ENCODE measurements at places on chromosomes 5 and 9. TPM values are rescaled to one million over a fixed set of nuclear protein-coding genes. Genes with fewer than 3 reads are reported as not detected.
A peak's percentile ranks its signal among the peaks of the same experiment; 100 is the strongest.

DNA sequence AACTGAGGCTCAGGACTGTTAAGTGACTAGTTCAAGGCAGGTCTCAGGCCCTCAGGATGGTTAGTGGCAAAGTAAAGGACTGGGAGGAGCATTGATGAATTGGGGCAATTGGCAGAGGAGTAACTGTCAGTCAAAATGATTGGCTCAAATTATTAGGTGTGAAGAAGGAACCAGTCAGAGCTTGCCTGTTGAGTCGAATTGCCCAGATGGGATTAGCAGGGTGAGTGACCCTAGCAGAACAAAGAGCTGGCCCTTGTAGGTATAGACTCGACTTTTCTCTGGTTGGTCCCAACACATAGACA lies 2.6 kb upstream of the NSD1 start:
- H3K36me3 ChIP-seq, result peaks cover 14% of the 10 kb centered on the region
- peaks cover 40% of the 10 kb centered on the region for H3K4me1 ChIP-seq
- H3K27me3 ChIP-seq, result no peaks in the 10 kb centered on the region
- no peak overlapping the region for H3K27ac ChIP-seq
- no peak overlapping the region for H3K4me3 ChIP-seq
- DNase-seq, result no peak

DNA sequence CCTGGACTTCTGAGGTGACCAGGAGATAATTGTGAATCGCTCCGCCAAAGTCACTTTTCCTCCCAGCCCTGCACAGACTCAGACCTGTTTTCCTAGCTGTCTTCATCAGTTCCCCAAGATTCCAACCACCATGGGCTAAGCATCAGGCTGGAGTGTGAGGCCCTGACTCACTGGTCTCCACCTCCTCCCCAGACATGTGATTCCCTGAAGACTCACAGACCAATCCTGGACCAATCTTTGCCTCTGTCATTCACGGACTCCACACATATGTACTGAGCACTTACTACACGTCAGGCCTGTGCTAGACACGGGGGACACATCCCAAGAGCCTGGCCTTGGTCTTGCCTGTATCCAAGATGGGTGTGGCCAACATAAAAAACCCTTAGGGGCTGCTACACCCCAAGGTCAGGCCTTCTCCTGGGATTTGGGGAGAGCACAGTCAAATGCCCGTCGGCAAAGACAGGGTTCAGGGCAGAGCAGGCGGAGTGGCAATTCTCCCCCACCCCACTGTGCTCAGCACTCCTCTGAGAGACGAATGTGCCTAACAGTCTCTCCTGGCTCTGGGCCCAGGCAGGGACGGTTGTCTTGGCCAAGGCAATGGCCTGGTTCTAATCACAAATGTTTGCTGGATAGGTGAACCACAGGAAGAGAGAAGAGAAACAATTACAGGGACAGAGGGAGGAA lies 11.9 kb downstream of the EEIG1 start:
- peak overlapping the region; percentile 96 for H3K4me3 ChIP-seq
- no peak for DNase-seq
- H3K27ac ChIP-seq, result peak overlapping the region; percentile 89
- H3K36me3 ChIP-seq, result peaks cover 16% of the 10 kb centered on the region
- no peaks in the 10 kb centered on the region for H3K27me3 ChIP-seq
- peaks cover 91% of the 10 kb centered on the region for H3K4me1 ChIP-seq

NME5 gene
- not detected for total RNA-seq

DNA sequence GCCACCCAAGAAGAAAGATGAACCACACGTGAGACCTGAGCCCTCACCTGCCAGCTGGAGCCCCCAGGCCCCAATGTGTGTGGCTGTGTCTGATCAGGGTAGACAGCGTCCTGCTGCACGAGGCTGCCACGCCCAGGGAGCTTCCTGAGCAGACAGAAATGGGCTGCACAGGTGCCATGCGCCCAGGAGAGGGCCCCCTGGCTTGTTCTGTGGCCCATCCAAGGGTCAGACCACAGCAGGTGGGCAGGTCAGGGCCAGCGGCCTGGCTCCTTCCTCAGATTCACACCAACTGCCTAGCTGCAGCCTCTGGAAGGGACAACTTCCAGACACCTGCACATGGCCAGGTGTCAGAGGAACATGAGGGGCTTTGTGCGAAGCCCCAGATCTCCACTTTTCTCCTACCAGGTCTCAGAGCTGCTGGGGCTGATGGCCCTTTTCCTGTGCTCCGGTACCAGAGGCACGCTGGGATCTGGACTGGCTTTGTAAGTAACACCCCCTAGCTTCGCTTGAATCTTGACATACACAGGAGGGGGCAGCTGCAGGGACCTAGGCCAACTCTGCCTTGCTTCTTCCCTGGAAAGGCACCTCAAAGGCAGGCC lies 10.8 kb downstream of the SARDH start:
- H3K4me1 ChIP-seq, result peaks cover 2% of the 10 kb centered on the region
- H3K27ac ChIP-seq, result no peak overlapping the region
- peaks cover 7% of the 10 kb centered on the region for H3K27me3 ChIP-seq
- H3K4me3 ChIP-seq, result no peak overlapping the region

GZMA gene
- 87.6 TPM for total RNA-seq

HMGCS1 gene
- total RNA-seq, result 230 TPM

BARX1 gene
- total RNA-seq, result 0.61 TPM

DNA sequence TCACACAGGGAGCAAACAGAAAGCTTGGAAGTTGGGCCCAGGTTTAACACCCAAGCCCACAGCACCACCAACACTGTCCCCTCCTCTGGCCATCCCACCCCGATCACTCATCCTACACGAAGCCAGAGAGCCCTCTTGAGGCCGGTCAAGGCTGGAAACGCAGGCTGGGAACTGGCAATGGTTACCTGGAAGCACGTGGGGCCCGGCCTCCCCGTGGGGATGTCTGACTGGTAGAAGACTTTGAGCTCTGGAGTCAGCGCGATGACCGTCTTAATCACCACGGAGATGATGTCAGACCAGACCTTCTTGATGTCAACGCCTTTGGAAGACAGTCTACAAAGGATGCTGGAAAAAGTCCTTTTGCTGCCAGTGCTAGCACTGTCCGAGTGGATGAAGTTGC lies 104.1 kb downstream of the TTLL11 start:
- H3K4me1 ChIP-seq, result no peaks in the 10 kb centered on the region
- no peaks in the 10 kb centered on the region for H3K27me3 ChIP-seq
- H3K36me3 ChIP-seq, result no peaks in the 10 kb centered on the region
- no peak overlapping the region for H3K27ac ChIP-seq
- H3K4me3 ChIP-seq, result no peak overlapping the region
- no peak for DNase-seq

DIRAS2 gene
- total RNA-seq, result not detected

DNA sequence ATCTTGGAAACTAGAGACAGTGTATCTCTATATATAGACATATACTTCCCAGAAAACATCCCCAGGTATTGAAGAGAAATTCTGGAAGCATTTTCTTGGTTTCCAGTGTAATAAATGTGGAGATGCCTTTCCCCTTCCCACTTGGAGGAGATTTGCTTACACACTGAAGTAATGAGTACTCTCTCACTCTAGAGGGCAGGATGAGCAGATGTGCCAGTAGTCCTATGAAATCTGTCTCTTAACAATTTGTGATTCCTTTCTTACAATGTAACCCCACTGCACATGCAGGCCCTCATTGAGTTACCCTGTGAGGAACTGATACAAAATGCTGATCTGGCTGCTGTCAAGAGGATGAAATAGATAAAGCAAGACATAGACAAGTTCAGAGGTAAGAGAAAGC lies 567.2 kb downstream of the SLCO4C1 start:
- no peak overlapping the region for H3K27ac ChIP-seq
- no peaks in the 10 kb centered on the region for H3K27me3 ChIP-seq
- H3K4me1 ChIP-seq, result no peaks in the 10 kb centered on the region
- DNase-seq, result no peak
- no peak overlapping the region for H3K4me3 ChIP-seq
- H3K36me3 ChIP-seq, result no peaks in the 10 kb centered on the region

- H3K4me3 ChIP-seq, result no peak overlapping the region
- no peaks in the 10 kb centered on the region for H3K27me3 ChIP-seq
- DNase-seq, result no peak
- H3K27ac ChIP-seq, result no peak overlapping the region
- H3K36me3 ChIP-seq, result peaks cover 4% of the 10 kb centered on the region
- H3K4me1 ChIP-seq, result no peaks in the 10 kb centered on the region
These were observed 3.9 kb downstream of the MAMDC4 start for GRCh38 chr9:136856079-136856476.

CDX1 gene
- total RNA-seq, result not detected

NR4A3 gene
- total RNA-seq, result 51.1 TPM

- peaks cover 75% of the 10 kb centered on the region for H3K36me3 ChIP-seq
- no peak for DNase-seq
- peak overlapping the region; percentile 60 for H3K27ac ChIP-seq
- H3K4me3 ChIP-seq, result no peak overlapping the region
These were observed 27.3 kb downstream of the SCGB3A1 start for GRCh38 chr5:180563994-180564393.

NOTCH1 gene
- 108 TPM for total RNA-seq

- DNase-seq, result no peak
- H3K36me3 ChIP-seq, result peaks cover 18% of the 10 kb centered on the region
- H3K4me1 ChIP-seq, result peaks cover 3% of the 10 kb centered on the region
These were observed 168.9 kb downstream of the MAPKAP1 start for GRCh38 chr9:125538092-125538473.

DNA sequence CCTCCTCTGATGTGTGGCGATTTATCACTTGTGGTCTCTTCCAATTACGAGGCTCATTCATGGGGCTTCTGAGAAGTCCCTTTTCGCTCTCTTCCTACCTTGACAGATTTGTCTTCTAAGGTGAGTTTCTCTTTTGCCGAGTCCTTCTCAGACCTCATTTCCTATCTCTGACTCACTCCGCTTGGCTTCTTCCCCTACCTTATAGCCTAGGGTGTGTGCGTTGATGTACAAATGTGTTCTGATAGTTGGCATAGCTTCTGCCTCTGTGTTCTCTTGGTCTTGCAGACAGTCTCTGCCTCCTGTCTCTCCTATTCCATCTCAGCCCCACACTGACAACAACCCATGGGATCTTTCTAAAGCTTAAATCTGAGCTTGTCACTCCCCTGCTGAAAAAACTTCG lies 56.9 kb upstream of the SHB start:
- DNase-seq, result no peak
- peaks cover 2% of the 10 kb centered on the region for H3K27me3 ChIP-seq
- H3K27ac ChIP-seq, result no peak overlapping the region
- no peaks in the 10 kb centered on the region for H3K4me1 ChIP-seq

DNA sequence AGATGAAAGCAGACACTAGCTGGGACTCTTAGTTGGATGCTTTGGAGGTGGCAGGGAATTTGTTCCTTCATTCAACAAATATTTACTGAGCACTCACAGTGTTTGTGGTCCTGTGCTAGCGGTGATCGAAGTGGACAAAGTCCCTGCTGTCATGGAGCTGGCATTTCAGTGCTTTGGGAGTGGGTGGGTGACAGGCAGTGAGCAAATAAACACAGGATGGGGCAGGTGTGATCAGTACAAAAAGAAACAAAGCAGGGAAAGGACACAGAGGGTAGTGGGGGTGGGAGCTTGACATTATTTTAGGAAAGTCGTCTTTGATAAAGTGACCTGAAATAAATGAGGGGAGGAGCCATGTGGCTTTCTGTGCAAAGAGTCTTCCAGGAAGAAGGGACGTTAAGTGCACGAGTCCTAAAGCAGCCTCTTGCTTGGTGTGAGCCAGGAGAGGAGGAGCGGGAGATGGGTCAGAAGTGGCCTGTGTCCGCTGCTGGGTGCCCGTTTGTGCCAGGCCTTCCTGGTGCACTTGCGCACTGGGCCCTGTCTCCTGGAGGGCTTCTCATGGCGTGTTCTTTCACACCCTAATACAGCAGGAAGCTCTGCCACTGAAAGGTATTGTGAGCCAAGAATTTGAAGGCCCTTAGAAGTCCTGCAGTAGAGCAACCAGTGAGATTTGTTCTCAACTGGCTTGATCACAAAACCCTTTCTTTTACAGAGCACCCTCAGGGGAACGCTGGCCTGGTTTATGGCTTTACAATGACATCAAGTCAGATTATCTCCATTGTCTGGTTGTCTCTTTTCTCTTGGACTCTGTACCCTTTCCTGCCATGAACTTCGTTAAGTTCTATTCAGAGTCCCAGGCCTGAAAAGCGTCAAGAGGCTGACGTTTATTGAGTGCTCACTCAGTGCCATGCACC lies 14.8 kb downstream of the NDST1 start:
- H3K27ac ChIP-seq, result no peak overlapping the region
- H3K4me1 ChIP-seq, result no peaks in the 10 kb centered on the region
- no peak overlapping the region for H3K4me3 ChIP-seq
- DNase-seq, result no peak
- H3K36me3 ChIP-seq, result no peaks in the 10 kb centered on the region

TRIM36 gene
- 0.12 TPM for total RNA-seq
